Pancreas (tissue), 10 donors: ENCODE measurements at places on chromosomes 12 and 14. TPM values are rescaled to one million over a fixed set of nuclear protein-coding genes. Genes with fewer than 3 reads are reported as not detected.

Gene SALL2
- polyA plus RNA-seq, result 2.3 TPM

Gene SSTR1
- 8.1 TPM for polyA plus RNA-seq

GRCh38 chr14:100618763-100619320 lies 31.6 kb upstream of the BEGAIN start:
- DNase-seq, result no peak

GRCh38 chr14:22370084-22370847 lies 218.8 kb downstream of the DAD1 start:
- DNase-seq, result no peak

- DNase-seq, result peak; percentile 91
These were observed at the start of gene CCND2 for GRCh38 chr12:4273652-4274395. TSS of gene CCND2 (plus strand) at chr12:4273762. CDS start at chr12:4274041, 279 bp downstream.
